Stimulated activated CD4-positive, alpha-beta T cell treated with anti-CD3 and anti-CD28 coated beads, Interleukin-1b, Interleukin-23, amount 100 ng/mL, for 4 hours (primary cell): ENCODE measurements at places on chromosomes 16 and 17.

DNA sequence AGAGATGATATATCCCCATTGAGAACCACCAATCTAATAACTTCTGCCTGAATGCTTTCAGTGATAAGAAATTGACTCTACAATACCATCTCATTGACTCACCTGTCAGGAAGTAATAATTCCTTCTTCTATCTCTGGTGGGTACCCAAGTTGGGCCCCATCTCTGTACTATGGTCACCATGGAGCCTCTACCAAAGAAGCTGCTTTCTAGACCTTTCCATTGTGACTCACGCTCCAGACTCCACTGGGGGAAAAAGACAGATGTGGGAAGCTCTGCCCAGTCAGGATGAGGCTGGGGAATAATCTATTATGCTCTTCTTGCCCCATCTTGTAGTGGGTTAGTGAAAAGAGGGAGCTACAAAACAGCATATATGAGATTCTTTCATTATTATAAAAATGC is 100.4 kb downstream of the COPRS start:
- no peak for DNase-seq

DNA sequence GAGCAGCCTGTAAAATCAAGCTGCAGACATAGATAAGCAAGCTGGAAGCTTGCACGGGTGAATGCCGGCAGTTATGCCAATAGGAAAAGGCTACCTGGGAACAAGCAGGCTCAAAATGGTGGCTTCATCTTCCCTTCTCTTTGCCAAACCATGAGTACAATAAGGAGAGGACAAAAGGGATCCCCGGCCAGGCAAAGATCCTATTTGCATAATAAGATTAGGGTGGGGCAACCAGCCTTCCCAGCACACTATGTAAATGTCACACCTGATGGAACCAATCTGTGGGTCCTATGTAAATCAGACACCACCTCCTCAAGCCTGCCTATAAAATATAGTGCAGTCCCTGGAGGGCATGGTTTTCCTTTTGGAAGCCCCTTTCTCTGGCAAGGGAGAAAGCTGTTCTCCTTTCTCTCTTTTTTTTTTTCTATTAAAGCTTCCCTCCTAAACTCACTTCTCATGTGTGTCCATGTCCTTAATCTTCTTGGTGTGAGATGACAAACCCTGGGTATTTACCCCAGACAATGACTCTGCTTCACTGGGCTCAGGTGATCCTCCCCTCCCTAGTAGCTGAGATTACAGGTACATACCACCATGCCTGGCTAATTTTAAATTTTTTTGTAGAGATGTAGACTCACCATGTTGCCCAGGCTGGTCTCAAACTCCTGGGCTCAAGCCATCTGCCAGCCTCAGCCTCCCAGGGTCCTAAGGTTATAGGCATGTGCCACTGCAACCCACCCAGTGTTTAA is 44.2 kb downstream of the PSMD12 start:
- DNase-seq: no peak

GRCh38 chr17:31548709-31549108 is 157.2 kb downstream of the RAB11FIP4 start:
- DNase-seq: no peak

DNA sequence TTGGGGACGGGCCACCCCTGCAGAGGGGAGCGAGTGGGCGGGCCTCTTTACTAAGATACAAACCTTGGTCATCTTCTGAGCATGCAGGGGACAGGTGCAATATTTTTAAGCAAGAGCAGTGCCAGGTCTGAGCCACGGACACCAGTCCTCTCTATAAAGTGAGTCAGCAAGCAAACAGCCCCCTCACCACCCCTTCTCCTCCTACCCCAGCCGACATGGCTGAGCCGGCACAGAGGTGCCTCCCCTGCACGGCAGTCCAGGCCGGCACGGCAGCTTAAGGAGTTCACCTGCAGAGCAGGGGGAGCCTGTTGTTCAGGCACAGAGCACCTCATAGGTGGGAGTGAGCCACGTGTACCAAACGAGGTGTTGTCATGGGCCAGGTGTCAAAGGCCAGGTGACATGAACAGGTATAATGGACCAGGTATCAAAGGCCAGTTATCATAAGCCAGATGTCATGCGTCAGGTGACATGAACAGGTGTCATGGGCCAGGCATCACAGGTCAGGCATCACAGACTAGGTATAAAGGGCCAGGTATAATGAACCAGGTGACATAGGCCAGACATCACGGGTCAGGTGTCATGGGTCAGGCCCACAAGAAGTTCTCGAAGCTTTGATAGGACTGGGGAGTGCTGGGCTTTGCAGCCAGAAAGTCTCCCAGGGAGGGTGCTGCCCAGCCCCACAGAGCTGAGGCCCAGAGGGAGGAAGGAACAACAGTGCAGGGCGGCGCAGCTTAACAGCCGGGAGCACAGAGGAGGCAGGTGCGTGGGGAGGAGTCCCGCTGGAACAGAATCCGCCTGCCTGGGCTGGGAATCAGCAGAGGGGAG is 42.6 kb upstream of the ZNF469 start:
- DNase-seq: no peak

GRCh38 chr16:89574681-89575246 is 794 bp upstream of the CPNE7 start:
- no peak for DNase-seq

- no peak for DNase-seq
These were observed 11.4 kb downstream of the VPS53 start for GRCh38 chr17:703081-703875.

DNA sequence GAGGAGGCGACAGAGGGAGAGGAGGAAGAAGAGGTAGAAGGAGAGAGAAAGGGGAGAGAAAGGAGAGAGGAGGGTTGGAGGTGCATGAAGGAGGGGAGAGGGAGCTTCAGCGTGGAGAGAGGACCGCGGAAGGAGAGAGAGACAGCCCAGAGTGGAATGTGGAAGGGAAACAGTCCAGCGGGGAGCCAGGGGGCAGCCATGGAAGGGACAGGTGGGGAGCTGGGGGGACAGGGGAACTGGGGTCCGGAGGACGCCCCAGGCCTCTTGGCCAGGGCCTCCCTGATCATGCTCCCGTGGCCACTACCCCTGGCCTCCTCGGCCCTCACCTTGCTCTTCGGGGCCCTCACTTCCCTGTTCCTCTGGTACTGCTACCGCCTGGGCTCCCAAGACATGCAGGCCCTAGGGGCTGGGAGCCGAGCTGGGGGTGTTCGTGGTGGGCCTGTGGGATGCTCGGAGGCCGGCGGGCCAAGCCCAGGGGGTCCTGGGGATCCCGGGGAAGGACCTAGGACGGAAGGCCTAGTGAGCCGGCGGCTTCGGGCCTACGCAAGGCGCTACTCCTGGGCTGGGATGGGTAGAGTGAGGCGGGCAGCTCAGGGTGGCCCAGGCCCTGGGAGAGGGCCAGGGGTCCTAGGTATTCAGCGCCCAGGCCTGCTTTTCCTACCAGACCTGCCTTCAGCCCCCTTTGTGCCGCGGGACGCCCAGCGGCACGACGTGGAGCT is 759 bp downstream of the ASPHD1 start:
- DNase-seq: no peak

- DNase-seq: no peak
These were observed 205.2 kb upstream of the CHMP6 start for GRCh38 chr17:80786470-80786869.

DNA sequence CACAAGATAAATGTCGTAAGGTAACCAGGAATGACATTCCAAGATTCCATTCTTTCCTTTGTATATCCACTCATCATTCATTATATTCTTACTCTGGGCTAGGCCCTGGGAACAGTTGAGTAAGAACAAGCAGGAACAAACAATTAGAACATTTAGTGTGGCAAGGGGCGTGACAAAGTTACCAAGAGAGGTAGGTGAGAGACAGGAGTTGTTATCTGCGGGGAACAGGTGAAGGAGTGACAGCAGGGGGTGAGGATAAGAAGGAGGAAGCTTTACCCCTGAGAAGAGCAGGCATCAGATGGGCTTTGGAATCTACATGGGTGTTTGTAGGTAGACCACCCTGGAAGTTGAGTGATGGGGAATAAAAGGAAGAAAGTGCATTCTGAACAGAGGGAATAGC is 568.9 kb downstream of the WWOX start:
- no peak for DNase-seq
